Mesenteric fat pad (tissue), 1 donor: ENCODE measurements at places on chromosomes 4 and X.

DNA sequence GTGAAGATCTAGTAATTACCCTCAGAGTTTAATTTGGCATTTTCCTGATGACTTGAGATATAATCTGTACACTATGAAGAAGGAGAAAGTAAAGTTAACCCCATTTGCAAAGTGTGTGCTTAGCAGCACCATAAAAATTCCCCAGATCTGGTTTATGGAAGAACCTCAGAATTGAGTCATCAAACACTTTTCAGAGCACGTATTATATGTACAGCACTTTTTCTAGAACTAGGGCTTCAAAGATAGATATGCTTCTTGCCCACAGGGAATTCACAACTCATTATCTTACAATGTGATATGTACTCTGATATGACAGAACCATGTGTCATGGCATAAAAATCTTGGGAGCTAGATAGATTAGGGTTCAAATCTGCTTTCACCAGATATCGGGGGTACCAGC lies 150.9 kb downstream of the SLC10A7 start:
- DNase-seq: no peak

- no peak for DNase-seq
These were observed 57.8 kb downstream of the ADGRA3 start for GRCh38 chr4:22458098-22458497.

- no peak for DNase-seq
These were observed 127.9 kb upstream of the BMPR1B start for GRCh38 chr4:94629837-94630236.

- DNase-seq: no peak
These were observed 822.4 kb downstream of the FAT4 start for GRCh38 chr4:126136922-126137781.

DNA sequence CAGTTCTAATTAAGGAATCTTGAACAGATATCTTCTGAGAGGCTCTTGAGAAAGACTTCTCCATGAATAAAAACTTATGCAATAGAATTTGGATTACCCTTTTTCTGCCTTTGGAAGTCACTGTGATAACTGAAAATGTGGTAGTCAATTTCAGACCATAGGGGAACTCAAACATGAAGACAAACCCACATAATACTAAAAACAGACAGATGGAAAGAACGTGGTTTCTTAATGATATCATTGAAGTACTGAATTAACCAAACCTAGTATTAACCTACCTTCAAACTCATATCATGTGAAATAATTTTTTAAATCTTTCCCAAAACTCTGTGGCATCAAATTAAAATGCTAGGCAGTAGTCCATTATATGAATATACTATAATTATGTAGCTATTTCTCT lies 153.5 kb downstream of the CAMK2D start:
- DNase-seq: no peak

- no peak for DNase-seq
These were observed 13.1 kb upstream of the DRP2 start for GRCh38 chrX:101206471-101206870.

GRCh38 chrX:19403696-19404095 lies 60.0 kb downstream of the PDHA1 start:
- DNase-seq: no peak
